ENCODE measurements at places on chromosomes 6 and 20.

DNA sequence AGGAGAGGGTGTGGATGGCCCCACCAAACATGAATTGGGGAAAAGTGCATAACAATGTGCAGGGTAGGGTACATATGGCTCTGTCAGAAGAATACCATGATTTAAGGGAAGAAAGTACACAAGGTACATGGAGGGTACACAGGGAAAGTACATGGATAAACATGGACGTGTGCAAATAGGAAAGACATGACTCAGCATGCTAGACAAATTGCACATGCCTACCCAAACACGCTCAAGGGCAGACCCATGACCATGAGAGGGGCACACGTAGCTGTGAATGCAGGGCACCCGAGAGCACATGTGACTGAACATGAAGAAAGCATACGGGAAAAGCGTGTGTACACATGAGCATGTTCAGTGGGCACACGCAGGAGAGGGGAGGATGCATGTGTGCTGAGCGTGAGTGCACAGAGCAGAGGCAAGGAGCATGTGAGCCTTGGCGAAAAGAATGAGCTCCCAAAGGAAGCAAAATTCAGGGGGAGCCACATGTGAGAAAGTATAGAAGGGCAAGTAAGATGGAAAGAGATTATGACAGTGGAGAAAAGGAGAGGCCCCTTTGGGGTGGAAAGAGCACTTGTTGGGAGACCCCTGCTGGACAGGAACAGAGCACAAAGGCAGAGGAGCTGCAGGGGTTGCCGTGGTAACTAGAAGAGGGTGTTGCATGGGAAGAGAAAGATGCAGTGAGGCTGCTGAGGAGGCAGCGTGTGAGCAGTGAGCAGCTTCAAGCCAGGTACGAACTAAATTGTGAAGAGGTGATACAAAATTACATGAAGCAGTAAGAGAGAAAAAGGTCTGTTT lies 17.8 kb downstream of the OR2H2 start:
- DNase-seq: peak; percentile 73

DNA sequence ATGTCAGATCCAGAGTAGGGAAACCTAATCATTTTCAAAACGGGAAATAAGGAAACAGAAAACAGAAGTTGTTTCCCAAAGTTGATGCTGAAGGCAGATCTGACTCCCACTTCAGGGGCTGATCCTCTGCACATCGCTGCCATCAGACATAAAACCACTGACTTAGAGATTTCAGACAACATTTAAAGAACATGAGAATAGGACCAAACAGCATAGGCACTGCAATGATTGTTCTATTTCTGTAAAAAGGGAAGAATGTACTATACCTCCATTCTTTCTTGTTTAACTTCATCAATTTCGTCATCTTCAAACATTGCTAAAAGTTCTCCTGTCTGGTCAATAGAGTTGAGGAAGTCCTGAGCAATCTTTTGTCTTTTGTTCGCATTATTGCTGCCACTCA lies 324.7 kb upstream of the RUNX2 start:
- DNase-seq: peak; percentile 12

GRCh38 chr6:45648262-45648620 lies 270.5 kb upstream of the SUPT3H start:
- DNase-seq: no peak

- DNase-seq: peak; percentile 34
Measured at GRCh38 chr6:155311086-155311485, 3.2 kb downstream of the TFB1M start.

- DNase-seq: peak; percentile 77
Measured at GRCh38 chr6:90146921-90147649, 149.6 kb downstream of the BACH2 start.

GRCh38 chr20:10761232-10761631 lies 87.4 kb upstream of the JAG1 start:
- DNase-seq: no peak

- peak; percentile 36 for DNase-seq
Measured at GRCh38 chr6:31607317-31607716, 7.7 kb upstream of the AIF1 start.

DNA sequence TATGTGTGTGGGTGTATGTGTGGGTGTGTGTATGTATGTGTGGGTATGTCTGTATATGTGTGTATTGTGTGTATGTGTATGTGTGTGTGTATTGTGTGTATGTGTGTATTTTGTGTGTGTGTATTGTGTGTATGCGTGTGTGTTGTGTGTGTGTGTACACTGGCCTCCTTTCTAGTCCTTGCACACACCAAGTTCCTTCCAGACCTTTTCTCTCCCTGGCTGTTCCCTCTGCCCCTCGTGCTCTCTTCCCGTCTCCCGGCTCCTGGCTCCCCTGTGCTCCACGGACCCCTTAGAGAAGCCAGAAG lies 11.4 kb downstream of the VSTM2L start:
- DNase-seq: no peak
